ENCODE measurements at places on chromosomes 12 and 14. TPM values are rescaled to one million over a fixed set of nuclear protein-coding genes. Genes with fewer than 3 reads are reported as not detected.

ALDH2 gene
- 170 TPM for total RNA-seq

NR1H4 gene
- not detected for total RNA-seq

CD4 gene
- not detected for total RNA-seq

CCDC38 gene
- not detected for total RNA-seq

SNX6 gene
- total RNA-seq = 106 TPM

EXOC3L4 gene
- total RNA-seq = 6.7 TPM

MUCL1 gene
- not detected for total RNA-seq

PLEKHH1 gene
- 32.4 TPM for total RNA-seq

DDX47 gene
- 138 TPM for total RNA-seq

KCNH3 gene
- total RNA-seq = 0.27 TPM

CLECL1 gene
- not detected for total RNA-seq

KRT77 gene
- total RNA-seq = not detected

SLCO1B1 gene
- total RNA-seq = 0.18 TPM

AVPR1A gene
- not detected for total RNA-seq
